Hematopoietic multipotent progenitor cell (in vitro differentiated cells): ENCODE measurements at places on chromosomes 6 and 20. TPM values are rescaled to one million over a fixed set of nuclear protein-coding genes. Genes with fewer than 3 reads are reported as not detected.

GRCh38 chr6:45461486-45461885 is 83.8 kb upstream of the SUPT3H start:
- DNase-seq = no peak

- DNase-seq = no peak
Measured at GRCh38 chr6:110653381-110653780, 161.9 kb downstream of the CDK19 start.

- DNase-seq = no peak
Measured at GRCh38 chr20:60491051-60491581, 532.9 kb downstream of the CDH26 start.

DNA sequence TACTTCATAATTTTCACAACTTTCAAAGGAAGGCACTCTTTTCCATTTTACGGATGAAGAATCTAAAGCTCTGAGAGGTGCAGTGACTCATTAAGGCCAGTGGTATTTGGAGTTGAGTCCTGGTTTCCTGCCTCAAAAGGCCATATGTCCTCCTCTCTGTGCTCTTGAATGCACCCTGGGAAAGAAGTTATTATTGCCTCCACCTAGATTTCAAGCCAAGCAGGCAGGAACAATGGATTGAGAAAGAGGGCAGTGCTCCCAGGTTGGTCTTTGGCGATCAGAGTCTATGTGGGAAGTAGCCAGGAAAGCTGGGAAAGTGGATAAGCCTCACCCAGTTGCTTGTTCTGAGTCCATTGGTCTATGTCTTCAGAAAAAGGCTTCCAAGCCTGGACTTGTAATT is 165.0 kb downstream of the MAFB start:
- no peak for DNase-seq

HSPA12B gene
- total RNA-seq = under 0.01 TPM

- DNase-seq = no peak
Measured at GRCh38 chr20:6599876-6600735, 167.4 kb upstream of the BMP2 start.

OOEP gene
- 0.27 TPM for total RNA-seq

EDN3 gene
- not detected for total RNA-seq

GRCh38 chr6:166760288-166760687 is 133.2 kb upstream of the RPS6KA2 start:
- no peak for DNase-seq

DNA sequence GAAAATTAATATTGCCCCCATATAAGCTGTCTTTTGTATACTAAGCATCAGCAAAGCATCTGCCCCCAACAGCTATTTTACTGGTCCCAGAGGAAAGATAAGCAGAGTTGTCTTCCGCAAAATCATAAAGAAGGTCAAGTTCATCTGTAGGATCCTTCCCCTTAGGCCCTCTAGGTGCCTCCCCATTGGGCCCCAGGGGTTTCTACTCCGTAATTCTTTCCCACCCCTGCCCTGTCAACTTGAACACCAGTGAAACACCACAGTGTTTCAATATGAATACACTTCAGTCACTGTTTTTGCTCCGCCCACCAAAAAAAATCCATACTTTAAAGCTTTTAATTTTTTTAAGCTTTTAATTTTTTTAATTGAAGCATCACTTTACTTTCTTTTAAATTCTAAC is 159.2 kb downstream of the ATXN1 start:
- no peak for DNase-seq

- DNase-seq = no peak
Measured at GRCh38 chr6:150651808-150652470, 52.3 kb downstream of the PLEKHG1 start.

DNA sequence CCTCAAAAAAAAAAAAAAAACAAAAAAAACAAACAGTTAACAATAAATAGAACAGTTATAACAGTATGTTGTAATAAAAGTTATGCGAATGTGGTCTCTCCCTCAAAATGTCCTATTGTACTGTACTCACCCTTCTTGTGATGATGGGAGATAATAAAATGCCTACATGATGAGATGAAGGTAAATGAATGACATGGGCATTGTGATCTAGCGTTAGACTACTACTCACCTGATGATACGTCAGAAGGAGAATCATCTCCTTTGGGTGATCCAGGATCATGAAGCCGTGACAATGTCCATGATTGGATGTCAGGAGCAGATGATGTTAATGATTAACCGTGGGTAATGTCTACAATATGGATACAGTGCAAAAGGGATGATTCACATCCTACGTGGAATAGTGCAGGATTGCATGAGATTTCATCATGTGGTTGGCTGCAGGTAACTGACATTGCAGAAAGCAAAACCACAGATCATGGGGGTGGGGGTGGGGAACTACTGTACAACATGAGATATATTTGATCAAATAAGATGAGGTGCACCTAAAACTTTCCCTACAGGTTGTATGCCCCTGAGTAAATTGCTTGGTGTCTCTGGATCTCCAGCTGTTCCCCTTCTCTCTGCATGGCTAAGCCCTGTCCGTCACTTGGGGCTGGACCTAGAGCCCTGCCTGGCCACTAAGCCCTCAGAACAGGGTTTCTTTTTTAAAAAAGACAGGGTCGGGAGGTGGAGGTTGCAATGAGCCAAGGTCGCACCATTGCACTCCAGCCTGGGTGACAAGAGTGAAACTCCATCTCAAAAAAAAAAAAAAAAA is 6.2 kb upstream of the RBCK1 start:
- DNase-seq = no peak

DNA sequence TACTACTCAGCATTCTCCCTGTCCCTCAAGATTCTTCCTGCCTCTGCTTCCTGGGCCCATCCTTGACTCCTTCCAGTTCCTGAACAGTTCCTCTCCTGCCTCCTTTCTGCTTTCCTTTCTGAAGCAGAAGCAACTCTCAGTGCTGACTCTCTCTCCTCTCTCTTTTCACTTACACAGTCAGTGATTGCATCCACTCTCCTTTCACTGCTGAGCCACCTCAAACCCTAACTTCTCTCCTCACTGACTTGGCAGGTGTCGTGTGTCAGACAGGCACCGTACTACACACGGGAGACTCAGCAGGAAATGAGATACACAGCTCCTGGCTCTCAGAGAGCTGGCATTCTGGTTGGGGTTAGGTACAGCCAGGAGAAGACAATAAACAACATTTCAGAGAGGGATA is 5.6 kb downstream of the ABHD16A start:
- DNase-seq = no peak

DNA sequence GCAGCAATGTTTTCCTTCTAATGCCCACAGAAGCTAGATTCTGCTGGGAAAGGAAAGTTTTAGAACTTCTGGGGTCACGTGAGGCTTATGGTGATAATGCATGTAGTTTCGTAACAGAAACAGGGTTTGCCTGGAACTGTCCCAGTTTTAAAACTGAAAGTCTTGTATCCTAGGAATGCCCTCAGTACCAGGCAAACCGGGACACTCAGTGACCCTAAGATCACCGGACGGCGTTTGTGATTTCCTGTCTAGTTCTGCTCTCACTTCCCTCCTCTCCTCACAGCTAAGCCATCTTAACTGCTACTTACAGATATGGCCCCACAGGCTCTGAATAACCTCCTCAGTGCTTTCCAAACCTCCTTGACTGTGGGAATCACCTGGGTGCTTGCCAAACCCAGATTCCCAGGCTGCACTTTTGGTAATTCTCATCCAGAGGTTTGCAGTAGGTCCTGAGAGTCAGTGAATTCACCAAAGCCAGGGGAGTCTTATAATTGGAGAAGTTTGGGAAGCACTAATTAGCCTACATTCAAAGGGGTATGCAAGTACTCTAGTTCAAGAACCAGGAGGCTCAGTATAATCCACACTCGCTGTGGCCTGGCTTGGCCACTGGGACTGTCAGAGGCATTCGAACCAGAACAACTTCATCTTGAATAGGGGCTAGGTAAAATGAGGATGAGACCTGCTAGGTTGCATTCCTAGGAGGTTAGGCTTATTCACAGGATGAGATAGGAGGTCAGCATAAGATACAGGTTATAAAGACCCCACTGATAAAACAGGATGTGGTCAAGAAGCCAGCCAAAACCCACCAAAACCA is 231.6 kb upstream of the MYLIP start:
- DNase-seq = no peak

WFDC5 gene
- not detected for total RNA-seq

NRN1 gene
- not detected for total RNA-seq

DNA sequence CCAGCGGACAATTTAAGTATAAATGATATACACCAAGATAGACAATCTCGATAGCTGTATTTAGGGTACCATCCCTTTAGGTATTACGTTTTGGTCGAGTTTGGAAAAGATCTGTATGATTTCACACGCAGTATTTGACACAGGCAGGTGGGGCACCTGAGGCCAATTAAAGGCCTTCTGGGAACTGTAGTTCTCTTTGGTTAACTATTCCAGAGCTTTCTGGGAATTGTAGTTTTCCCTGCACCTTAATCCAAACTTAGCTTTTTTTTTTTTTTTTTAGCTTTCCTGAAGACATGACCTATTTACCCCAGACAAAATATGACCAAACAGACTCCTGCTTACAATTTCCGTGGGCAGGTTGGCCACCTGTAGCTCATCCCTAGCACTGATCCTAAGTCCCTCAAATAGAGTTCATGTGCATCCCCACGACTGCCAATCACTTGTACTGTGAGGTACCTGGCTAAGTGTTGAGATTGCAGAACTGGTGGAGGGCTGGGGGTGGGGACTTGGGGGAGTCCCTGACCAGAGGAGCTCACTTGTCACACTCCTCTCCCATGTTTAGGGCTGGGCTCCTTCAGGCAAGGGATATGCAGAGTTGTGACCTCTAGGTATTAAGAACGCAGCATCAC is 999 bp upstream of the EHMT2 start:
- peak; percentile 51 for DNase-seq

DNA sequence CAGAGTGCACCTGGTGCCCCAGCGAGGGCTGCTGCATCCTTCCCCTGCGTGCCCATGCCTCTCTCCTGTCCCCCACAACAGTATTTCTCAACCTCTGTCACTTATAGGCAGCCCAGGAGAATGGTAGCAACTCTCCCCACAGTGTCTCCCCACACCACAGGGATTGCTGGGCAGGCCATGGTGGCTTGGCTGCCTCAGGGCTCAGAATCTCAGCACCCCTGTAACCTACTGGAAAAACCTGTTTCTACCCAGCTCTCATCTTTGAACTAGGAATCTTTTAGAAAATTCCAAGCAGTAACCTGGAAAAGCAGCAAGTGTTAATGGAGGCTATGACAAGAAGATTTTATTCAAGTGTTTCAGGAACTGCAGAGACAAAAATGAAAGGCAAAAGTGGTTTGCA is 38.0 kb downstream of the CD164 start:
- DNase-seq = no peak

GRCh38 chr20:5153612-5154542 is 27.1 kb downstream of the CDS2 start:
- no peak for DNase-seq

RPL10A gene
- total RNA-seq = 3,900 TPM

- DNase-seq = no peak
Measured at GRCh38 chr6:23228439-23229024, 659.2 kb downstream of the HDGFL1 start.

GRCh38 chr6:40187535-40188144 is 253.4 kb upstream of the MOCS1 start:
- DNase-seq = no peak

HTR1B gene
- 2.2 TPM for total RNA-seq

MAFB gene
- 0.27 TPM for total RNA-seq

DNA sequence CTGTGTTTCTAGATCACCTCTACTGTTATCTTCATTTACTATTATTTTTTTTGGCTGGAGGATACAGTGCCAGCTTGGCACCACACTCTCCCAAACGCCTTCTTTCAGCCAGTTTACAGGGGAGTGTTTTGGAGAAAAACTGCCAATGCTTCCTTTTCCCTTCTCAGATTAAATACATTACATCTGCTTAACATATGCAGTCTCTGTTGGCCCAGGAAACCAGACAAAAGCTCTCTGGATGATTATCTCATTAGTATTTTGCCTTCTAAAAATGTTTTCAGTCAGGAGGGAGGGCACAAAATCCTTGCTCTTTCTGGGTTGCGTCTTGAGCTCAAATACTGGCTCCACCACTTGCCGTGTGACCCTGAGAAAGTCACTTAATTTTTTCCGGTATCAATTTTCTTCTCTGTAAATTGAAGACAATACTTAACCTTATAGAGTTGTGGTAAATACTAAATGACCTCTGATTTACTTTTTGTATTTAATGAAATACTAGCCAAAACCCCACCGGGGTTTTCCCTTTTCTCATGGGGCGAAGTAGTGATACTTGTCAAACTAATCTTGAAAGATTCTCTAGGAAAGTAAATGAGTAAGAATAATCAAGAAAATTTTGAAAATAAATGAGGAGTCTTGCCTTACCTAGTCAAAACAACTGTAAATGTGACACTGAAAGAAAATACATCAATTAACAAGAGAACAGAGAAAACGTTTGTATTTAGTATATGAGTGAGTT is 146.2 kb downstream of the MMS22L start:
- no peak for DNase-seq

DNA sequence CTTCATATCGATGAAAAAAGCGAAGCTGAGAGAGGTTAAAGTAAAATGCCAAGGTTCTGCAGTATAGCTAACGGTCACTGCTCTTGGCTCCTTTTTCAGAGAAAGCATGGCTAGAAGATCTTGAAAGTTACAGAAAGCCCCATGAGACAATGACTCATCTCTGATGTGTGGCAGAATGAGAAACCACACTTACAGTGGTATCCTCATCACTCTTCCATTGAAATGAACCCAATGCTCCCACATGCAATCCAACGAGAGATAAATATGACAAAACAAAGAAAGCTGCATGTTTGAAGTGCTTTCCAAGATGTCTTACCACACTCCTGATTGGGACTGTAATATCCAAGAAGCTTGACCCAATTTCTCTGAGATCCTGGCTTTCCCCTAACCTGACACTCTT is 694.9 kb downstream of the PRKN start:
- DNase-seq = no peak

GRCh38 chr20:20737158-20737557 is 24.7 kb upstream of the RALGAPA2 start:
- DNase-seq = peak; percentile 82

SPATA25 gene
- 5.9 TPM for total RNA-seq

DNA sequence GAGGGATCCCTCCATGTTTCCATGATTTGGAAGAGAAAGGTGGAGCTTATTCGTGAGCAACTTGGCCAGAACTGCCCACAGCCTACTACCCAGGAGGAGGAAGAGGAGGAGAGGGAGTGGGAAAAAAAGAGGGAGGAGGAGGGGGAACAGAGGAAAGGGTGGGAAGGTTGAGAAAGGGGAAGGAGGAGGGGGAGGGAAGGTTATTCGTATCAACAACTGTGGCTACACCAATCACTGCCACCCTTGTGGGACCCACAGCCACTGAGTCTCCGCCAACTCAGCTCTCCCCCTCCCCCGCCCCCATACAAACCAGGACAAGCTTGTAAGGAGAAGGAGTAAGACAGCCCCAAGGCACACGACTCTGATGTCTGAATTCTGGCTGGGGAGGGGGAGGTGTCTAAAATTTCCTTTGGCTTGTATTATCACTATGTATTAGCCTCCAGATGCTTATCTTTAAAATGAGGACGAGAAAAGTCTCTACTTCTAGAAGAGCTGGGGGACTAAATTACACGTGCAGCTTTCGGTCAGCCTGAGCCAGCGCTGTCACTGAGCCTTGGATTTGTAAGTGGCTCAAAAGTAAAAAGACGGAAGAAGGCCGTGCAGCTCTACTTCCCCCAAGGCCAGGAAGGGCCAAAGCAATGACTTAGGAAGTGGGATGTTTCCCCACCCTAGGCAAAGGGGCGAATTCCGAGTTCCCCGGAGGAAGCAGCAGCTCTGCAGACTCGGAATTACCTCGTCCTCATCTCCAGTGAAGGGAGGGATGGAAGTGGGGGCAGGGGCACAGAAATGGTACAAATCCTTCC is 1.0 kb downstream of the FKBP1A start:
- no peak for DNase-seq

LPIN3 gene
- 0.27 TPM for total RNA-seq
